IPS-NIHi11 (cell line): ENCODE measurements at places on chromosomes 16 and 17.

GRCh38 chr16:17098685-17099084 is 372.1 kb downstream of the XYLT1 start:
- no peak for DNase-seq

DNA sequence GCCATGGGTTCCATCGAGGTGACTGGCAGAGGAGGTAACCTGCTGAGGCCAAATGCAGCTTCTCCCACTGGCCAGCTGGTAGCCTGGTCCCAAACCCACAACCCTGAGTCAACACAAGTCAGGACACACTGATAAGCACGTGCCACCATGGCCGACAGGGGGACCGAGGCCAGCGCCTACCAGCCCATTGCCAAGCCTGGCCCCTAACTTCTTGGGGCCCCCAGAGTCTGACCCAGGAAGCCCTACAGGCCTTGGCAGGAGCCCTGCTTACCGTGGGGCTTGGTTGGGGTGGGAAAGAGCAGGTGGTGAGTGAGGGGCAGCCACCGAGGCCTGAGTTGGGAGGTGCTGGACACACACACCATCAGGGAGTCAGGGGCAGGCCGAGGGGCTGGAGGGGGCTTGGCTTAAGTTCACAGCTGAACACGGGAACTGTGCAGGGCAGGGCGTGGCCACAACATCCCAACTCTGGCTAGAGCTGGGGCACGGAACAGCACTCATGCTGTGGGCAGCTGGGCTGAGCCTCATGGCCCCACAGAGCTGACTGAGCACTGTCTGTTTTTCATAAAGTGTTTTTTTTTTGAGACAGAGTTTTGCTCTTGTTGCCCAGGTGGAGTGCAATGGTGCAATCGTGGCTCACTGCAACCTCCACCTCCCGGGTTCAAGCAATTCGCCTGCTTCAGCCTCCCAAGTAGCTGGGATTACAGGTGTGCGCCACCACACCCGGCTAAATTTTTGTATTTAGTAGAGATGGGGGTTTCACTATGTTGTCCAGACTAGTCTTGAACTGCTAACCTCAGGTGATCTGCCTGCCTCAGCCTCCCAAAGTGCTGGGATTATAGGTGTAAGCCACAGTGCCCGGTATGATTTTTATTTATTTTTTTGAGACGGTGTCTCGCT is 5.5 kb downstream of the MRPL28 start:
- DNase-seq = no peak

DNA sequence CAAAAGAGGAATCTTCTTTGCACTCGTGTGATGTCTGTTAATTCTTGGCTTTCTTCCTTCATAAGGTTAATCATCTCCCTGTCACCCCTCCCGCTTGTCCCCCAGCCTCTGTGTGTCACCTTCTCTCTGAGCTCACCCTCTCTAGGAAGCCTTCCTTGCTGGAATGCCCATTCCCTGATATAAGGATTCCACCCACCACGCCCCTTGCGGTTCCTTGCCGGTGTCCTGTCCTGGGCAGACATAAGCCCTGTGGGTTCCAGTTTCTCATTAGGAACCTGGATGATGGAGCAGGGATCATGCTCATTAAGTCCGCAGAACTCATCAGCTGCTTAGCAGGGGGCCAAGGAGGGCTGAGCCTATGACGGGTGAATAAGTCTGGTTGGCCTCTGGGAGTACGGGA is 559.3 kb downstream of the MAF start:
- DNase-seq = no peak

DNA sequence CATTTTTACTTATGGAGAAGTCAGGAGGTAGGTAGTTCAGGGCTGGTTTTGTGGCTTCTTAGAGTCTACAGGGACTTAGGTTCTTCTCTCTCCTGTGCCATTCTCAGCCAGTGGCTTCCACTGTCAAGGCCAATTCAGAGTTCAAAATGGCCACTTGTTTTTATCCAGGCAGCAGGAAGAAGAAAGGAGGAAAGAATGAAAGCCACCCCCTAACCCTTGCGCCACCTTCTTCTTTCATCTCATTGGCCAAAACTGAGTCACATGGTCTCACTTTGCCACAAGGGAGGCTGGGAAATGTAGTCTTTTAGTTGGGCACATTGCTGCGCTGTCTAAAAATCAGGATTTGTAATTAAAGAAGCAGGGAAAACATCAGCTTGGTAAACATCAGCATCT is 60.8 kb upstream of the MED9 start:
- peak; percentile 84 for DNase-seq

DNA sequence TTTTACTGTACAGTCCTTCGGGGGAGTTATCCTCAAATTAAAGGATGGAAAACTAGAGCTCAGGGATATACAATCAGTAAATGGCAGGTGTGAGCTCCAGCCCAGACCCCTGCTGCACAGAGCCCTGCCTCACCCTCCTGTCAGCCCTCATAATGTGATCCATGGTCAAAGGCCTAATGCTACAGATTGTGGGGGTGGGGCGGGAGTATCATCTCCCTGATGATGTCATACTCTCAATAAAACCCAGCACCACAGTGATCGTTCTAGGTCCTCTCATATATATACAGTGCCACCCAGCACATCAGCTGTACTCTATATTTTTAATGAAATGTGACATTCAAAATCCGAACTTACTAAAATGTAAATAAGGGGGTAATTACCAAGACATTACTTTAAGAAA is 61.5 kb downstream of the SLC39A11 start:
- DNase-seq = no peak

GRCh38 chr17:34615326-34615725 is 35.9 kb downstream of the TMEM132E start:
- DNase-seq = no peak

DNA sequence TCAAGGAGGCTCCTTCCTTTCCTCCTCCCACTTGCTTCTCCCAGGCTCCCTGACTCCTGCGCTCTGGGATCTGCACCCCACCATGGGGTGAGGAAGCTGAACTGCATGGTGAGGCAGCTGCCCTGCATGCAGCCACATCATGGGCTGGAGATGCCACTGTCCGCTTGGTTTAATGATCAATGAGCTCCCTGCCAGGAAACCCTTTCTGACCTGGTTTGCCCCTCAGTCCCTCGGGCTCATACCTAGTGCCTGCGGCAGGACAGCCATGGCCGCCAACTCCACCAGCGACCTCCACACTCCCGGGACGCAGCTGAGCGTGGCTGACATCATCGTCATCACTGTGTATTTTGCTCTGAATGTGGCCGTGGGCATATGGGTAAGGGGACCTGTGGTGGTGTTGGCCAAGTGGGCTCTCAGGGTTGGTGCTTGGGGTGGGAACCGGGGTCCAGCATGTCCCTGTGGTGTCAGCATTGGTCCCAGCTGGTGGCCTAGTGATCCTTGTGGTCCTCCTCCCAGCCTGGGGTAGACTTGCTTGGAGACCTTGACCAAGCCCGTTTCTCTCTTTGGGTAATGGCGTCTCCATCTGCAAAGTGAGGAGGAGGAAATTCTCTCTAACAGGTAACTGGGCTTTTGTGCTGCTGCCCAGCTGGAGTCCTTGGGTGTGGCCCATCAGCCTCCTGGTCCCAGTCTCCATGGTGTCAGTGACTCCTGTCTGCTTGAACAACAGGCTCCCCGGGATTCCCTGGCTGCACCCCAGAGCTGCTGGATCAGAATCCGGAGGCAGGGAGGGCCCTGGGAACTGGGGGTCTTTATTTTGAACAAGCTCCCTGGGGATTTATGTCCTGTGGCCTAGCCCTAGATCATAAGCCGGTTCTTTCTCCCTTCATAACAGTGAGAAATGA is at the start of gene SLC5A10:
TSS of gene SLC5A10 (plus strand) at position 225 of the 902 bp plus-strand sequence. CDS start at position 266, 41 bp downstream.
- DNase-seq = peak; percentile 78

GRCh38 chr17:15213381-15214087 is 51.6 kb downstream of the PMP22 start:
- DNase-seq = peak; percentile 35
